IPS-NIHi11 (cell line): ENCODE measurements at places on chromosomes 12 and 14.

DNA sequence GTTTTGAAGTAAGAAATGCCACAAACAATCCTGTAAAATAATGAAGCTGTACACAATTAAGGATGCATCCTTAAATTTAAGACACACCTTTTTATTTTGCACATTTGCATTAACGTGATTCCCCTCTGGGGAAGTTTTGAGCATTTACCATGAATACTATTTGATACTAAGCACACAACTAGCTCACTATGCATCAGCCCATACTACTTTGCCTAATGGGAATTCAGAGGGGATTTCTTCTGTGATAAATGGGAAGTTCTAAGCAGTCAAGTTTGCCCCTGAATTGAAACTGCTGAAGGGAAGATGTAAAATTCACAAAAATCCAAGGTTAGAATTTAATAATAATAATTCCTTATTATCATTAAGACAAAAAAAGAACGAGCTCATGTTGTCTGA is 27.4 kb downstream of the SINHCAF start:
- no peak for DNase-seq

GRCh38 chr12:34393821-34394150 is 371.5 kb downstream of the ALG10 start:
- no peak for DNase-seq

GRCh38 chr14:101953151-101953550 is 11.2 kb upstream of the DYNC1H1 start:
- DNase-seq: no peak

DNA sequence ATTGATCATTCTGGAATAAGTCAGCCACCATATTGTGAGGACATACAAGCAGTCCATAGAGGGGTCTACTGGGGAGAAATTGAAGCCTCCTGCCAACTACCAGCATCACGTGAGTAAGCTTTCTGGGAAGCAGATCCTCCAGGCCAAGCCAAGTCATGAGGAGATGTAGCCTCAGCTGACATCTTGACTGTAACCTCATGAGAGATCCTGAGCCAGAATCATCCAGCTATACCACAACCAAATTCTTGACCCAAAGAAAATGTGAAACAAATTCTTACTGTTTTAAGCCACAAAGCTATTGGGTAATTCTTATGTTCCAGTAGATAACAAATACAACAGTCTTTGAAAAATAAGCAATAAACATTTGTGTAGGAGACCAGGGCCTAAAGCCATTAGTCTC is 479.4 kb upstream of the DCN start:
- no peak for DNase-seq

- peak; percentile 15 for DNase-seq
Observed at GRCh38 chr12:53102883-53103807, at the start of gene SOAT2. Gene SOAT2, plus strand, starts transcription at chr12:53103486. Its CDS starts 92 bp downstream, at chr12:53103578.

GRCh38 chr14:24238123-24238522 is 4.3 kb downstream of the TINF2 start:
- DNase-seq: no peak

- DNase-seq: no peak
Observed at GRCh38 chr14:54481695-54482094, 7.1 kb downstream of the GMFB start.

DNA sequence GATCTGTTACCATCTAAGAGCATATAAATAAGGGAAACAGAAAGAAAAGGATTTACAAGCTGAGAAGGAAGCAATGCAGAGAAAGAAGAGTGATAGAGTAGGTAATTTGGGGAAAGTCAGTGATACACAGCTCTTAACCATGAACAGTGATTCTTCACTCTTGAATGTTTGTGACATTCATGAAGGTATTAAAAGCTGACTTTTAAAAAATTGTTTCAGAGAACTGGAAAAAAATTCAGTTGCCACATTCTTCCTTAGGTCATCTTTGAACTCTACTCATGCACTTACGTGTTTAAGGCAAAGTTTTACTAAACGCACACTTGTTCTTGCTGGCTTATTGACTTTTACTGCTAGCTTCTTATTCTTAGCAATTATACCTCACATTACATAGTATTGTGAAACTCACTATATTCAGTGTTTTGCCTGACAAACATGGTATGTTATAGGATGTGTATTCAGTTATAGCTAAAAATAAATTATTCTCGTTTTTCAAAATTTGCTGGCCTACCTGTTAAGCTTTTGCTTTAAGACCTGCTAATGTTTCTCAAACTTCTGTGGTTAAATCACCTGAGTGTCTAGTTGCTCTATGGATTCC is 10.9 kb downstream of the HIF1A start:
- DNase-seq: no peak

GRCh38 chr12:88706286-88706685 is 126.0 kb upstream of the KITLG start:
- no peak for DNase-seq

DNA sequence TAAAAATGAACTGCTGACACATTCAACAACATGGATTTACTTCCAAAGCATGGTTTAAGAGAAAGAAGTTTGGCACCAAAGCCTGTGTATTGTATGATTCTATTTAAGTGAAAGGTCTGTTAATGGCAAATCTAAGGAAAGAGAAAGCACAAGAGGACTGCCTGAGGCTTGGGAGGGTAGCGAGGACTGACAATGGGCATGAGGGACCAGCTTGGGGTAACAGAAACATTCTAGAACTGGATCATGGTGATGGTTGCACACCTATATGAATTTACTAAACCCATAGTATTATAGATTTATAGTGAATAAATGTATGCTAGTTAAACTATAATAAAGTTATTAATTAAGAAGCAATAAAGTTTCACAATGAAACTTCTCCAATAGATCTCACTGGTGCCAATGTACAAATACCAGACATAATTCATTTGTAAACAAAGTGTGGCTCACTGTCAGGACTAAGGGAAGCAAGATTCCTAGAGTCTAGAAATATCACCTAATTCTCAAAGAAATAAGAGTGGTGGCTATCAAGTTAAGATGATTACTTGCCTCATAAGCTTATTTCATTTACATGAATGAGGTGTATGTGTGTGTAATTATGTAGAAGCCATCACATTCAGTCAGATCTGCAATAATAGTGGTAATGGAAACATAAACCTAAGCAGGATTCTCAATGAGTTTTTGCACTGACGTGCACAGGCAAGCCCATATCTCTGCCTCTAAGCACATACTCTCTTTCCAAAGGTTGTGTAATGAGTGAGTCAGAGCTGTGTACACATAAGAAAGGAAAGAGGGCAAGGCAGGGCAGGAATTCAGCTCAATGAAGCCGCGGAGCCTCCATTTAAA is 353.4 kb downstream of the KCNH5 start:
- DNase-seq: no peak

GRCh38 chr14:90759370-90760077 is 56.7 kb downstream of the TTC7B start:
- no peak for DNase-seq

GRCh38 chr12:118706437-118706836 is 274.9 kb upstream of the SRRM4 start:
- DNase-seq: no peak

- no peak for DNase-seq
Observed at GRCh38 chr14:77556946-77557345, 58.3 kb upstream of the ISM2 start.

DNA sequence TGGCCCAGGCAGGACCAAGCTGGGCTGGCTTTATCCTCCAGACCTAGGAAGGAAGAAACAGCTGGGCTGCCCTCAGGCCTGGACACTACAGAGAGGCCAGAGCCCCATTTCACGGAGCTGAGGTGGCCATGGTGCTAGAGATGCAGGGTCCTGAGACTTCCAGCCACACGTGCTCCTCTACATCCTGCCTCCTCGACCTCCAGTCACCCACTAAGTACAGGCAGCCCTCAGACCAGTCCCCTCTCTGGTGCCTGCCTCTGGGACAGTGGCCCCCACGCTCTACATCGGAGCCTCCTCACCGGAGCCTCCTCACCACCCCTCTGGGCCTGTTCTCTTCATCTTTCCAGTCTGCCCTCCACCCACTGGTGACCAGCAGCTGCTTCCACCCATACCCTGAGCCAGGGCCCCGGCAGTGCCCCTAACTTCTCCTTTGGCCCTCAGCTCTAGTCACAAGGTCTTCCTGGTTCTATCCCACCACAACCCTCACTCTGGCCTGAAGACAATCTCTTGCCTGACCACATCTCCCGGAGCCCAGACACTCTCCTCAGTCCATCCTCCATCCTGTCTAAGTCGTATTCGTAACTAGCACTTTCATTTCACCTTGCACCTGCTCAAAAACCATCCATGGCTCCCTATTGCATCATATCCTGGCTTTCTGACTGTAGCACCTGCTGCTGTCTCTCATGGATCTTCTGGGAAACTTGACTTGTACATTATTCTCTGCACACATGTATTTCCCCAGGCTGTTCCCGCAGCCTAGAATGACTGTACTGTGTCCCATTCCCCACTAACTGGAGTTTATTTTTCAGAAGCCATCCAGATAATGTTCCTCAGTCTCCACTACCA is 43.9 kb downstream of the DIO3 start:
- peak; percentile 3 for DNase-seq

GRCh38 chr12:97380440-97380839 is 82.2 kb upstream of the RMST start:
- DNase-seq: no peak

DNA sequence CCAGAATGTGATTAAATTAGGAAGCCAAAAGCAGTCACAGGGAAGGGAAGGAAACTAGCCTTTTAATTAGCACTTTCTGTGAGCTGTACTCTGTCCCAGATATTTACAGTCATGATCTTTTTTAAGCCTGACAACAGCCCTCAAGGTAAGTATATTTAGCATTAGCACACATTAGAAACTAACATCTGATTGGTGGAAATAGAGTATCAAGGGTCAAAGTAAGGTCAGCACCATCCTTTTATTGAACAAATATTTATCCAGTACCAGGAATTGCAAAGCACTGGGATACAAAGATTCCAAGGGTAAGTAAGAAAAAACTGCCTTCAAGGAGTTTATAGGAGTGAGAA is 28.2 kb downstream of the RPGRIP1 start:
- no peak for DNase-seq

GRCh38 chr14:89219051-89219450 is 198.0 kb downstream of the FOXN3 start:
- no peak for DNase-seq

DNA sequence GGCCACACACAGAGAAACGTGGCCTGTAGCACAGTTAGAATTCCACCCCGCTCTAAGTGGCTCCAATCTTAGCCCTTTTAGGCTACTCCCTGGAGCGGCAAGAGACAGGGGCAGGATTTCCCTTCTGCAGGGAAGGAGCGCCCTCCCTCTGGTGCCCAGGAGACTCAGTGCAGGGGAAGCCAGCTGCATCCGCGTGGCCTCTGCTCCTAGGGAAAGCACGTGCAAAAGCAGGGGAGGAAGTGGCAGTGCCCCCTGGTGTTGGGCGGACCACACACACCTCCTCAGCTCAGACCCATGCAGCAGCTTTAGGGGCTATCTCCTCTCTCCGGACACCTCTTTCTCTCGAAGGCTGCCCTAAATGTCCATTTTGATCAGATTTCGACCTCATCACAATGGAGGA is 50.0 kb downstream of the SPRING1 start:
- DNase-seq: peak; percentile 80

GRCh38 chr12:52371716-52372115 is 4.4 kb upstream of the KRT85 start:
- no peak for DNase-seq
